ENCODE measurements at places on chromosomes 16 and 17.

DNA sequence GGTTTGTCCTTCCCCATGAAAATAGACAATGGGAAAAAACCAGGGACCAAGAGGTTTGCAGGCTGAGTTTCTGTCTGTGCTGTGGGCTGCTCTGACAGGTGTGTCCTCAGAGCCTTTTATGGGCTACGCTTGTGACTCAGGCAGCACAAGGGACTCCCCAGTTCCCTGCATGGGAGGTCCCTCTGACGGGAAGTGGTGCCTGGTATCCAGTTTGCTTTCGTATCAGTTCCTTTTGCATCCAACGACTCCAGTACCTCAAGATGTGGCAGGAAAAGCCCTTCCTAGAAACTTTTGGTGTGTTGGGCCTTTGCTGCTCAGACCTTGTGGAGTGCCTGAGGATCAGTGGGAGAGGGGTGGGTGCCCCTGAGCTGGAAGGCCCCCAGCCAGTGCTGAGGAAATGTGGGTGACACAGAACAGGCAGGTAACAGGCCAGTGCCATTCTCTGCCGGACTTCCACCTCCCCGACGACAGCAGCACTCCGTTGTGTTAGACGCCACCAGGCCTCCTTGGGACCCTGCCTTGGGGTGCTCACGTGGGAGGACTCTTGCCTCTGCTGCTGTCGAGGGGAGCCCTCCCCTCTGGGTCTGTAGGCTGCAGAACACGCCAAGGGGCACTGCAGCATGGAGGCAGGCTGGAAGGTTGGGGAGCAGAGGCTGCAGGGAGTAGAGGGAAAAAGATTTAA lies 38.4 kb upstream of the IRF8 start:
- no peak for DNase-seq

GRCh38 chr16:24955975-24956731 lies 59.0 kb downstream of the ARHGAP17 start:
- DNase-seq: no peak

DNA sequence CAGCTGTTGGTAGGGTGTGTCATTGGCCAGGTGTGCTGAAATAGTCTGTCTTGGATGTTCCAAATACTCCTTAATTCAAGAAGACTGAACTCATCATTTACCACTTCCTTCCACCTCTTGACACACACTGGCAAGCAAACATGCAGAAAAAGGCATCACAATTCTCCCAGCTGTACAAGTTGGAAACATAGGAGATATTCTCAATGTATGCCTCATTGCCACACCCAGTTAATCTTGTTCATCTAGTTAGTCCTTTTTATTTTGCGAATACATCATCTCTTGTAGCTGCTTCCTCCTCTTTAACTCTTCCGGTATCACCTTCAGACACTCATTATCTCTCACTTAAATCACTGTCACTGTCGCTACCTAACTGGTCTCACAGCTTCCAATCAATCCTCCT lies 75.1 kb upstream of the GOT2 start:
- DNase-seq: no peak

GRCh38 chr17:59837308-59838051 lies 55.3 kb downstream of the TUBD1 start:
- peak; percentile 70 for DNase-seq

- peak; percentile 90 for DNase-seq
Measured at GRCh38 chr16:58511933-58512815, 3.1 kb upstream of the SETD6 start.

GRCh38 chr16:8798174-8798527 lies 512 bp downstream of the PMM2 start:
- DNase-seq: no peak

DNA sequence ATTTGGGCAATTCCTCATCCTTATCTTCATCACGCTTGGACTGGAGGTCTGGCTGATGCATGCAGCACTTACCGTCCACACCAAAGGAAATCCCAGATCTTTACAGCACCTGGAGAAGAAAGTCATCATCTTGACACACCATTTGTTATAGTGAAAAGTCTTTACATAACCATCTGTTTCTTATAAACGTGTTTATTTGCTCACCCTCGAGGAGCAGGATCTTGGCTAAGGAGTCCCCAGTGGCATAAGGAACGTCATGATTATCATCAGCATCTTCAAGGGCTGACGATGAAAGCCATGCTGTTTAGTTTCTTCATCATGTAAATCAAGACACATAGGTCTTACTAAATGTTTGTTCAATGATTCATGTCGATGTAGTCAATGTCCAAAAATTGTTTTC lies 248.8 kb upstream of the ELAC2 start:
- DNase-seq: no peak

GRCh38 chr17:70863436-70864248 lies 694.3 kb downstream of the KCNJ2 start:
- no peak for DNase-seq
